ENCODE measurements at places on chromosomes 5 and 9. TPM values are rescaled to one million over a fixed set of nuclear protein-coding genes. Genes with fewer than 3 reads are reported as not detected.

The GPX8 gene
- 72.0 TPM for total RNA-seq

The ITGA1 gene
- 4.3 TPM for total RNA-seq

The PAPPA gene
- 23.4 TPM for total RNA-seq

The GCNT4 gene
- 0.16 TPM for total RNA-seq

The SEMA5A gene
- total RNA-seq = 9.9 TPM

The STOML2 gene
- 123 TPM for total RNA-seq

The ZFP2 gene
- 2.6 TPM for total RNA-seq

Measured in bronchial smooth muscle cell (primary cell).